ENCODE measurements at places on chromosomes 3 and 15.

- no peak for DNase-seq
Measured at GRCh38 chr3:46873521-46873920, 4.0 kb upstream of the PTH1R start.

DNA sequence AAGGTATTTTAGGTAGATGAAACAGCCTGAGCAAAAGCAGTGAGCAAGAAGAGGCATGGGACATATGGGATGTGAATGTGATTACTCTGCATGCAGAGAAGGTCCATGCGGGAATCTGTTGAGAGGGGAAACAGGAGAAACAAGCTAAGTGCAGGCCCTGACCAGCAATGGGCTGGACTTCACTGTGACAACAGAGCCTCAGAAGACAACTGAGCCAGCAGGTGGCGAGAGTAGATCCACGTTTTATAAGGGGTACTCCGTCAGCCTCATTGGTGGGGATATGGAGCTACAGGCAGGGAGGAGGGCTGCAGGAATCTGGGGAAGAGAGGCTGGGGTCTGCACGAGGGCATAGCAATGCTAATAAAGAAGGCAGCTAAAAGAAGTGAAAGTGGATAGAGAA lies 405.9 kb upstream of the LMCD1 start:
- no peak for DNase-seq

GRCh38 chr3:94887065-94887464 lies 824.2 kb downstream of the NSUN3 start:
- no peak for DNase-seq

- DNase-seq = no peak
Measured at GRCh38 chr3:140950863-140951262, 9.2 kb downstream of the SLC25A36 start.

GRCh38 chr3:53594276-53594675 lies 99.9 kb downstream of the CACNA1D start:
- DNase-seq = no peak

DNA sequence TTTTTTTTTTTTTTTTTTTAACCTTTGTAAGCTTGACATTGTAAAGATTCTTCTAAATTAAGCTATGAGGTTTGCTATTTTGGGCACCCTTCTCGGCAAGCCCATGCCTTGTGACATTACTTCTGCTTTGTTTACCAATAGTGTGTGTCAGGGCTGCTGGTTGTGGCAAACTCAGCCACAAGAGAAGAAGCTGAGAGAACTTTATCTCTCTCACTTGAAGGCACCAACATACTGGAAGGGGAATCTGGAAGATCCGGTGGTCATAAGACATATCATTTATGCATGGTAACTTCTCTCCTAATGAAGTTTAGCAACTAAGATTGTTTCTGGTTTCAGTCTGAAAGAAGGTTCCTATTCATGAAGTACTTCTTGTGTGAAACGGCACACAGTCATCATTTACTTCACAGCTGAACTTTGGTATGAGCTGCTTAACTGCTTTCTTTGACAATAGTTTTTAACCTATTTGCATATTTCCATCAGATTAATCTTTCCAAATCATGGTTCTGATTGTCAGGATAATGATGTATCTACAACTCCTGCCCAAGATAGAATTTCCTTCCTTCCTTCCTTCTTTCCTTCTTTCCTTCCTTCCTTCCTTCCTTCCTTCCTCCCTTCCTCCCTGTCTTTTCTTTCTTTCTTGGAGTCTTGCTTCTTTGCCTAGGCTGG lies 189.3 kb downstream of the NFKBIZ start:
- no peak for DNase-seq

GRCh38 chr3:157442729-157443128 lies 6.1 kb downstream of the PTX3 start:
- no peak for DNase-seq

DNA sequence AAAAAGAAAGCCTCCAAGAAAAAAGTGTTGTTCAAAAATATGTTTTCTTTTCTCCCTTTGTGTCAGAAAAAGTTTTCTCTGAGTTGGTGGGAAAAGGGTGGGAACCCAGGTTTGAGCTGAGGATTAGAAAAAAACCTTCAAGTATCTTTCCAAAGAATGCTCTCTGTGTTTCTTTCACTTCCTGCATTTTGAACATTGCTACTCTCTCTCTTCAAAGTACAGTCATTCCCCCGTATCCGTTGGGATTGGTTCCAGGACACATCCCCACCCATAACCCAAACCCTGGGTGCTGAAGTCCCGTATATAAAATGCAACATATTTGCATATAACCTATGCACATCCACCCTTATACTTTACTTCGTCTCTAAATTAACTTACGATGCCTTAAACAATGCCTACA lies 139.6 kb downstream of the TMCO5A start:
- no peak for DNase-seq

- DNase-seq = no peak
Measured at GRCh38 chr15:56249092-56249491, 5.4 kb upstream of the RFX7 start.

GRCh38 chr15:69116391-69116790 lies 44.0 kb upstream of the GLCE start:
- no peak for DNase-seq
